ENCODE measurements at places on chromosomes 7 and 10.

DNA sequence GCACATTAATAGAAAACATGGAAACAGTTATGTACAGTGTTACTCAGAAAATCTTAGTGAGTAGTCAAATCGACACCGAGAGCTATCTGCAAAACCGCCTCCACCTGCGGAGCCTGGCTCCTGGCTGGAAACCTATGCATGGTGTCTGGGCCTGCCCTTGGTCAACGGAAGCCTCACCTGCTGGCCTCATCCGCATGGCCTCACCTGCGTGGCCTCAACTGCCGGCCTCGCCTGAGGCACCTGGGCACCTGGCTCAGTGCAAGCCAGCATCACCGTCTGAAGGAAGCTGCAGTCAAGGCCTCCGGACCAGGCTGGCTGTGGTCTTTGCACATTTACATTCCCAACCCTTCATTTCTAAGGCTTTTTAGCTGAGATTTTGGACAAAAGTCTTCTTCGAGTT is 352.1 kb downstream of the POM121L12 start:
- no peak for DNase-seq

- no peak for DNase-seq
Measured at GRCh38 chr10:116899626-116900025, 50.3 kb downstream of the ENO4 start.

DNA sequence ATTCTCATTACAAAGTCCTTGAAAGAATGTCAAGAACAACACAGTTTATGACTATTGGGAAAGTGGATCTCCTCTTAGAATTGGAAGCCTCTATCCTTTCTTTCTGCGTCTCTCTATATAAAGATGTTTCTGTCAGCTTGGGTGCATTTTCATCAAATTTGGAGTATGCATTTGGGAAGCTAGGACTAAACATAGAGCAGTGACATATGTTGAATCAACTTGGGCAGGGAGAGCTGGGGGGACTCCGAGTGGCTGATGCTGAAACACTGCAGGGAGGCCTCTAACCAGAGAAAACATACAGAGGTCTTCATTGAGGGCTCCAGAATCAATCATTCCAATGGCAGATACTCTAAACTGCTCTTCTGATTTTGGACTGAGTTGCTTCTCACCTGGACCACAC is 147.4 kb downstream of the PDE1C start:
- DNase-seq: no peak

DNA sequence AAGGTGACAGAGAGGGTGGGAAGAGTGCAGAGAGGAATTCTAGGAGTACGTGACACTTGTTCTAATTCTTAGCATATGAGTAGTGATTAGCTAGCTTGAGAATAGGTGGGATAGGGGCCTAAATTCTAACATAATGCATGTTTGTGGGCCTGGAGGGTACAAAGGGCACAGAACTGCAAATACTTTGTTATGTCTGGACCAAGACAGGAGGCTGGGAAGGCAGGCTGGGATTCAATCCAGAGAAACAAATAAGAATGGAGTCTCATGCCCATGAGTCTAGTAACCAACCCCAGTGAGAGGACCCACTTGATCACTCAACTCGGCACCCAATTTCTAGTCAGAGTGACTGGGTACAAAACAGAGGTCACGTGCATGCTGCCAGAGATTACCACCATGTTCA is 40.9 kb downstream of the RHOBTB1 start:
- DNase-seq: no peak

DNA sequence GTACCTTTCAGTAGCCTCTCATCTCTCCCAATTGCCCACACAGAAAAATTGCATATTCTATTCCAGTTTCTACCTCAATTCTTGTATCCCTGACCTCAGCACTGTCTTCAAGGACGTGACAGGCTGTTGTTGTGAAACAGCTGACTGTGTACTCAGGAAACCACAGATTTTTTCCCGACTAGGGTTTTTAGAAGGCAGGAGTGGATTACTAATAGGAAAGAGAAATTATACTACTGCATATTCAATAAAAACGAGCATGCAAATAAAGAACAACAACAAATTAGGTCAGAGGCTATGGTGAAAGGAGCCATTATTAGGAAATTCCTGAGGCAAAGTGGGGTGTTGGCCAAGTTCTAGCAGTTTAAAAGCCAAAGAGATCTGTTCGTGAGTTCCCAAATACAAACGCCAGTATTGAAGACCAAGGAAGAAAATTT is 93.4 kb downstream of the DOCK4 start:
- no peak for DNase-seq

DNA sequence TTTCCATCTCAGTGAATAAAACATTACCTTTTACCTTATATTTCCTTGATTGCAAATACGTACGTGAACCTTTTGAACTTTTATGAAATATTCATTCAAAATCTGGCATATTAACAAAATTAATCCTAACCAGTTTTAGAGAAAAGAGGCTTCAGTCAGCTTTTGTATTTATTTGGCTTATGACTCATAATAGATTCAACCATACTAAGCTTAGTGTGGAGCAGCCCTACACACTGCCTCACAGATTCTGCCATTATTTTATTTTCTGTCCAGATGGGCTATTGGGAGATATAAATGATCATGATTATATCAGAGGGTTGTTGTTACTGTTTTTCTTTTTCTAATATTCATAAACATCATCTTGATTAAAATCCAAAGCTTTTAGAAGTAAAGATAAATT is 325.5 kb downstream of the GPR37 start:
- no peak for DNase-seq

- DNase-seq: peak; percentile 11
Measured at GRCh38 chr10:69004821-69005220, 16.2 kb downstream of the KIFBP start.

DNA sequence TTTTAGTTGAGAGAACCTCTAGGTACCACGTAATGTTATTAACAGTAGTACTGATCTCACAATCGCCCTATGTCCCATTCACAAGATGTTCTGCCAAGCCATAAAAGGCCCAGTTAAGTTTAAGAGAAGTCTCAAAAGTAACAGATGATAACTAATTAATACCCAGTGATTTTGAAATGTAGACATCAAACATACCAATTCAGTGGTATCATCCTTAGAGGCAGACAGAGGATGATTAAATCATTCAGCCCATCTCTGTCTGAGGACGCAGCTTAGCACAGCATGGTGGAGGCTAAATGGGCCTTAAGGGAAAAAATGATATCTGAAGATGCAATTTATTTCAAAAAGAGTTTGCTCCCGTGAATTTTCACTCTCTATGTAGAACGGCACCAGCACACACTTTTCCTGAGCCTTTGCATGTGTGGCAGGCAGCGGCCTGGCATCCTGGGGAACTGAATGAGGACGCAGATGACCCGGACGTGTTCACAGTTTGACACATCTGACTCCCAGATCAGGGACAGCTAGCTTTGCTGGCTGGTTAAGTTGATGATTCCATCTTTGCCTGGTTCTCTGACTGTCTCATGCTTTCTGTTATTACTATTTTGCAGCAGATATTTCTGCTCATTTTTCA is 13.4 kb downstream of the EGFR start:
- no peak for DNase-seq

- peak; percentile 72 for DNase-seq
Measured at GRCh38 chr10:71312811-71313789, 6.0 kb upstream of the SLC29A3 start.

- no peak for DNase-seq
Measured at GRCh38 chr7:96527133-96527827, 182.4 kb downstream of the SEM1 start.

DNA sequence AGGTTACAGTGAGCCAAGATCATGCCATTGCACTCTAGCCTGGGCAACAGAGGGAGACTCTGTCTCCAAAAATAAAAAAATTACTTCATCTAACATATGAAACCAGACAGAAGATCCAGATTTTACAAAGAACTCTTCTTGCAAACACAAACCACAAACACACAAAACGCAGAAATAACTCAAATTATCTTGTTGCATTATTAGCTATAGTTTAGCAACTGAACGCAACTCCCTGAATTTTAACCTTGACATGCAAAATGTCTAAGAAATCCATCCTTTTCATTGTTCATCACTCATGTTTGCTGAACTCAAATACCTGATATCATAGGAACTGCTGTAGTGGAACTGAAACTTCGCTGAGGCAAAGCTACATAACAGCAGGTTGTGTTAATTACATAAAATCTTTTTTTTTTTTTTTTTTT is 64.1 kb downstream of the MICU1 start:
- DNase-seq: no peak

DNA sequence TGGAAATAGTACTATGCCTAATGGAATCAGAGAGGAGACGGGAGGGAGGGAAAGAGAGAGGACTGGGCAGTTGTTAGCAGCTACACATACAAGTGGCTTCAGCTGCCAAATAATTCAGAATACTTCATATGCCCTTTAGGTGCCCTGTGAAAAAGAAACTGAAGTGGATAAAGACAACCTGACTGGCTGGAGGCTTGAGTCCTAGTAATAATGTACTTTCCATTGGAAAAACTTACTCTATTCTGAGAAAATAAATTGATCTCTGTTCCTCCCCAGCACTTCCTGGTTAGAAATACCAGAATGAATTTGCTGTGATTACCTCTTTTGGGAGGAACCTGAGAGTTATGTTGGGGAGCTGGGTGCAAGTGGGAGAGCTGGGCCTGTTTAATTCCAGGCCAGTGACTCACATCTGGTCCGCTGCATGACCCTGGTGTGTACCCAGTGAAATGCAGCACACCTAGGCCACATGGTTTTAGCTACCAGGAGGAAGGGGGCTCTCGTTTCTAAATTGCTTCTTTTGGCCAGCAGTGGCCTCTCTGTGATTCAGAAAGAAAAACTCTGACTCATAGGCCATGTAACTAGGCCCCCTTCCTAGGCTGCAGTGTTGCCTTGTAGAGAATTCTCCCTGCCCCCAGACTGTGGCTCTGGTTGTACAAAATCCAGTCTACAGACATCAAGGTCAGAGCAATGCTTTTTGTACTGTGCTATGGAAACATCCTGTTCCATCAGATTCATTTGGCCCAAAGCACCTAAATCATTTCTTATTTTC is 6.5 kb downstream of the AGFG2 start:
- DNase-seq: no peak

DNA sequence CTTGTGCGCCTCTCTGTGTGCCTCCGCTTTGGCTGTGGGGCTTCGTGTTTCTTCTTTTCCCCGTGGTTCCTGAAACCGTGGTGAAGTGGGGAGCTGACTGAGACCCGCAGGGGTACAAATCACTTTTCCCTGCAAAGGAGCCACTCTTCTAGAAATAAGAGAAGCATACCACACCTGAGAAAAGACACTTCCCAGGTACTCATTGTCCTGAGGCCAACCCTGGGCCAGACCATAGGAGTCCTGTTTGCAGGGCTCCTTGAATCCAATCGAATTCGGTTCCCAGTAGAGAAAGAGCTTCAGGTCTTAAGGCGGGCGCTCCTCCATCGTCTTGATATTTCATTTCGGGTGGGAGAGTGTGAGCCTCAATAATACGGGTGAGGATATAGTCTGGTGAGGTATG is 32.4 kb upstream of the ZNF273 start:
- DNase-seq: no peak

- DNase-seq: no peak
Measured at GRCh38 chr10:75733135-75733890, 301.9 kb downstream of the LRMDA start.

DNA sequence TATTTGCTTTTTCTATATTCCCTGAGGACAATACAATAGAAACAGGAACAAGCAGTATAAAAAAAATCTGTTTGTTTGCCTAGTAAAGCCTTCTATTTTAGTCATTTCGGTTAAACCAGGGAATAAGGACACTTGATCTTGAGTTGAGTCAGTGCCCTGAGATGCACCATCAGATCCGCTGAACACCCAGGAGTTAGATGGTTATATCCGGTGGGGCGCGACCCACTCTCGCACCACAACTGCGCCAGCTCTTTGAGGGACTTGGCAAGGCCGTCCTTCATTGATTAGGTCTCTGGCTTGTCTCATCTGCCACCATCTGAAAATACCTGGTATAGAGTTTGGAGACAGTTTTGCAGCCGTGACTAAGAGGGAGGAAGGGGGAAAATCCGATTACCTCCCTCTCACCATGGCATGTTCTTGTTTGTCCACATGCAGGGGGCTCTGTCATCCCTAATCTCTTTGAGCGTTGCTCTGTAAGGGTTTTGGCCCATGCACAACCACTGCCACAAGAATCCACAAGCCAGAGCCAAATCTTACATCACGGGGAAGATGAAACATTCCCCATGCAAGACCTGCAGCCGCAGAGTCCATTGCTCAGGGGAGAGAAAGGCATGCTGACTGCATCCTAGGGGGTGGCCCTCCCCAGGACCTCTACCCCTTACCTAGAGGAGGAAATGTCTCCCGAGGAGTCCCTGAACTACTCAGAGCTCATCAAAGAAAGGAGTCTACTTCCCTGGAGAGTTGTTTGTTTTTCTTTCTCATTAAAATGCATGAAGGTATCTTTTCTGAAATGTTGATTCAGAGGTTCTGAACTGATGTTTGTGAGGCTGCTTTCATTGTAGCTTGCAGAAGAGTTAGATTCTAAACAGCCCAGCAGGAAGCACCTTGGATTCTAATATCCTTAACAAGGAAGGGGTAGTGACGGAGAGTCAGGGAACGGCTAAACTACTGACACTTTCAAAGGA is 101.6 kb upstream of the FAM171A1 start:
- peak; percentile 34 for DNase-seq

DNA sequence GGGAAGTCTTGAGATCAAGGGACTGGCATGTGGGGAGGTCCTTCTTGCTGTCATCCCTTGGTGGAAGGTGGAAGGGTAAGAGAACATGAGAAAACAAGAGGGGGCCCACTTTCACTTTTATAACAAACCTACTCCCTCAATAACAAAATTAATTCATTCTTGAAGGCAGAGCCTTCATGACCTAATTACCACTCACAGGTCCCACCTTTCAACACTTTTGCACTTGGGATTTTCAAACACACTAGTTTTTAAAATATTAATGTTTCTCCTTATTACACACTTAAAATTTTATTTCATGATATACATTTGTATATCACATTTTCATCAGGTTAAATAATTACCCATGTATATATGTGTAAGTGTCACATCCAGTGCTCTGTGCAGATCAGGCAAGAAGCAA is 2.0 kb downstream of the ST7 start:
- DNase-seq: no peak

DNA sequence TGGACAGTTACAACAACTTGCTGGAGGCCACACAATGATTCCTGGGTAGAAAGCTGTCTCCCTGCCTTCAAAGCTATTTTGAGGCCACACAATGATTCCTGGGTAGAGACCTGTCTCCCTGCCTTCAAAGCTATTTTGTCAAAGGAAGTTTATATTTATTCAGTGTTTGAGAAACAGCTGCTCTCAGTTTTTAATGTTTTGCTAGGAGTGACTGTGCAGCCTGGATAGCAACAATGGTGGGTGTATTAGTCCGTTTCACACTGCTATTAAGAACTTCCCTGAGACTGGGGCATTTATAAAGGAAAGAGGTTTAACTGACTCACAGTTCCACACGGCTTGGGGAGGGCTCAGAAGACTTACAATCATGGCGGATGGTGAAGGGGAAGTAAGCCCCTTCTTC is 3.9 kb upstream of the SGPL1 start:
- DNase-seq: no peak

All from NCI-H82 (cell line).